ENCODE measurements at places on chromosomes 7 and 10.

DNA sequence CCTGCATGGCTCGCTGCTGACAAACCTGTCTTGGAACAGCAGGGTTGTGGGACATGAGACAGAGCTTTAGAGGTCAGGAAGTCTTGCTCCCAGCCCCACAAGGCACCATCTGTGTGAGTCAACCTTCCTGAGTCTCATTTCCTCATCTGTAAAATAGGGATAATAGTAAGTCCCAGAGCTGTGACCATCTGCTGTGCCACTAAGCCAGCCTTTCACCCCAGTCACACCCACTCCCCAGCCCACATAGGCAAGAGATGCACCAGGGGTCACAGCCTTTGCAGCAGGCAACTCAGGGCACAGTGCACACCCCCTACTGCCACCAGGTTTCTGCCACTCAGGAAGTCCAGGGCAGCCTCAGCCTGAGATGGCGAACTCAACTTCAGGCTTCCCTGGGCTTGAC is 29.4 kb upstream of the CDH23 start:
- no peak for DNase-seq

DNA sequence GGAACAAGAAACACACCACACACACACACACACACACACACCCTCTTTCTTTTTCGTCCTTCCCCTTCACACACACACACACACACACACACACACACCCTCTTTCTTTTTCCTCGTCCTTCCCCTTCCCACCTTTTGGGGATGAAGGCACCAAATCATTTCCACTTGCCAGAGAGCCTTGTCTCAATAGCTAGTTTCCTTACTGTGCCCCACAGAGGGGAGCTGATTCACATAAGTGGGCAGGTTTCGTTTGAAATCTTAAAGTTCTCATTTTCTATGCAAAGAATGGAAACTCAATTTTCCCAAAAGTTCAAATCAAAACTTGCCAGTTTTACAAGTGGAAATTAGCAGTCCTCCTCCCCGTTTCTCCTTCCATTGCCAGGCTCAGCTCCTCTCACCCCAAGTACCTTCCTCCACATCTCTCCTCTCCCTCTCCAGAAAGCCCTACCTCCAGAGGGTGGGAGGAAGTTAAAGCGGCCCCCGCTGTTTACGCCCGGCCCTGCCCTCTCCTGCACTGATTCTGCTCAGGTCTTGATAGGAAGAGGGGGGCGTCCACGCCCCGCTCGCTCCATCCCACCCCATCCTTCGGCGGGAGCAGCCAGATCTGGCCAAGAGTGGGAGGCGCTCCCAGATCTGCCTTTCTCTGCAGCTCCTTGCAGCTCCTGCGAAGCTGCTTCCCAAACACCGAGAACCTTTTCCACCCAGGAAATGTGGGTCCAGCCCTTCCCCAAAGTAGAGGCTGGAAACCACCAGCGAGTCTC is 1.3 kb downstream of the CTTNBP2 start:
- DNase-seq: no peak

DNA sequence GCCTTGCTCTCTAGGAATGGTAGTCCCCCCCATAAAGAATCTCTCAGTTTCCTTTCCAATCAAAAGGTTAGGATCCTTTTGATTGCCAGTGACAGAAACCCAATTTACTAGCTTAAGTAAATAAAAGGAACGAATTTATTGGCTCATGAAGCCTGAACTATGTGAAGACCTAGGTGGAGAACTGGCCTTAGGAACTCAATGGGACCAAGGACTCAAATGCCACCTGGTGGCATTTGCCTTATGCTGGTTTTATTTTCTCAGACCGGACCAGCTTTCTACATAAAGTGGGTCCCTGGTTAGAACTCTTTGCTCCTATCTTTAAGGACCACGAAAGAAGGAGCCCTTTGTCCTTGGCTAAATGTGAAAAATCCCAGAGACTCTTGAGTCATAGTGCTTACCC is 25.4 kb downstream of the CFTR start:
- no peak for DNase-seq

DNA sequence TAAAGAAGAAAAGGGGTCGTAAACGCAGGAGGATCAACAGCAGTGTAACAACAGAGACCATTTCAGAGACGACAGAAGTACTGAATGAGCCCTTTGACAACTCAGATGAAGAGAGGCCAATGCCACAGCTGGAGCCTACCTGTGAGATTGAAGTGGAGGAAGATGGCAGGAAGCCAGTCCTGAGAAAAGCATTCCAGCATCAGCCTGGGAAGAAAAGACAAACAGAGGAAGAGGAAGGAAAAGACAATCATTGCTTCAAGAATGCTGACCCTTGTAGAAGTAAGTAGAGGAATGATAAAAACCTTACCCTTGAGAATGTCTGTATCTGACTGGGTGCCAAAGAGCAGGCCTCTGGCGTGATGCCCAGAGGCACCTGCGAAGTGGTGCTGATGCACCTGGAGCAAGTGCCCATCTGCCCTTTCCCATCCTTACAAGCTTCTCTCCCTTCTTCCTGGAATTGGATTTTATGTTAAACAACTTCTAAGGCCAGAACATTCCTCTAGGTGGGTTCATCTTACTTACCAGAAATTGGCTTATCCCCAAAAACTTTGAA is 86.4 kb upstream of the SAMD8 start:
- no peak for DNase-seq

DNA sequence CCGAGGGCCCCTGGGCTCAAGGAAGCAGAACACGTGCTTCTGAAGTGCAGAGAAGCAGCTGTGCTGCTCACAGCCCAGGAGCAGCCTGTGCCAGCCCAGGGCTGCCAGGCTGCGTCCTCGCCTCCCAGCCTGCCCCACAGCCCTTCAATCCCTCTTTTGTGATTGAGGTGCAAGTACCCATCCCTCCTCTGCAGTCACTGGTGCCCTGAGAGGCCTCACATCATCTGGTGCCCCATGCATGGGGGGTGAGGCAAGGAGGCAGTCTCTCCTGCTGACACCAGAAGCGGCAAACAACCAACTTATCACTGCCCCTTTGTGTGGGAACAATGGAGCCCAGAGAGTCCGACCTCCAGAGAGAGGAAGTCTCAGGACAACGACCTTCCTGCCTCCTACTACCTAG is 49.8 kb upstream of the FGFR2 start:
- DNase-seq: no peak

GRCh38 chr7:26398427-26398755 is 106.7 kb downstream of the SNX10 start:
- DNase-seq: peak; percentile 54

GRCh38 chr7:155188821-155189581 is 108.7 kb upstream of the INSIG1 start:
- DNase-seq: no peak

GRCh38 chr7:100044718-100045117 is 4.9 kb upstream of the ZSCAN21 start:
- no peak for DNase-seq

GRCh38 chr10:25206693-25207414 is 32.1 kb downstream of the GPR158 start:
- no peak for DNase-seq

DNA sequence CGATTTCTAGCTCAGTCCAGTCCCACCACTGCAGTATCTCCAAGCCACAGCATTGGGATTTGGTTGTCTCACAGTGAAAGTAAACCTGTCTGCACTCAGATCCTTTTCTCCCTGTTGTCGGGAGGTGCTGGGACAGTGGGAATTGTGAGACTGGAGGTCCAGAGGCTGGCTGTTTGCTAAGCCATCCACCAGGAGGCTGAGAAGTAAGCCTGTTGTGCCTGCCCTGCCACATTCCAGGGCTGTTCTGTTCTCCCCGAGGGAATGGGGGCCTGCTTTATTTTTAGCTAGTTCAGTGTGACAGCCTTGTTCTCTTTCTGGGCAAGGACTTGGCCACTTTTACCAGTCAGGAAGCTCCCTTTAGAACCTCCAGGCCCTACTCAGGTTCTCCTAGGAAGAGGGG is 54.9 kb downstream of the HK1 start:
- no peak for DNase-seq

DNA sequence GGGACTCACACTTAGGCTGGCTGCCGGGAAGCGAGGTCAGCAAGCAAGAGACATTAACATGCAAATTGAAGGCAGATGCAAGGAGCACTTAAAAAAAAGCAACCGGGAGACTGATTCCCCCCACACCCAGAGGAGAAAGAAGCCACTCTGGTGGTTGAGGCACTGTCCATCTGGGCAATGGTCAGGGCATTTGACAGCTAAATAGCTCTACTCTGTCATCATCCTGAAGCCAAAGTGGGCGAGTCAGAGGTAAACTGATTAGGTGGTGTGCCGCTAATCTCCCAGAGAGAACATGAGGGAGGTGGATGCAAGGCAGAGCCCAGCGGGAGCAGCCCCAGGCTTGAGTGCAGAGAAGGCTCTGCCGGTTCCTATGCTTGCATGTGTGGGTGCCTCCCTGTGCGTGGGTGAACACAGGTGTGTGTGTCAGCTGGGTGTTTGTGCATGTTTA is 100.6 kb downstream of the PLXNA4 start:
- no peak for DNase-seq

DNA sequence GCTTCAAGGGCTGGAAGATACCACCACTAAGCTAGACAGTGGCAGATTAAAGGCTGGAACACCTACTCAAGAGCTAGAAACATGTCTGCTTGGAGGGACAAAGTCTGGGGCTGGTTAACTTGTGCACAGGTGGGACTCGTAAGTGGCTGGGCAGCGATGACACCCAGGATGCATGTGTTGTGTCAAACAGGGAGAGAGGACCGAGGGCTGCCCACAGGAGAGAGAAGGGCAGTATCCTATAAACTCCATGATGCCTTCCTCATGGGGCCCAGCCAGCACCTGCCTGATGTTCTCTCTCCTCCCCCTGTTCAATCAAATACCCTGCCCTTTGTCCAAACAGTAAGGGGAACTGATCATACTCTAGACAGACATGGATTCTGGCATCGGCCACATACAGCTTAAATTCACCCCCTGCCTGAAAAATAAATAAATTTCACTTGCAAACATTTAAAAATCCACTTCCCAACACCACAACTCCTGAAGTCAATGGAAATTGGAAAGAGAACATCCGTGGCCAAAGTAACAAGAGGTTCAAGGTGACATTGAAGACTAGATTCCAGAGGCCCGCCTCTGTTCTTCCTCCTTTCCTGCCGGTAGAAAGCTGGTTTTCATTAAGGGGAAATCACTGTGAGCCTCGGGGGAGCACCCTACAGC is 50.6 kb downstream of the CHST15 start:
- no peak for DNase-seq

DNA sequence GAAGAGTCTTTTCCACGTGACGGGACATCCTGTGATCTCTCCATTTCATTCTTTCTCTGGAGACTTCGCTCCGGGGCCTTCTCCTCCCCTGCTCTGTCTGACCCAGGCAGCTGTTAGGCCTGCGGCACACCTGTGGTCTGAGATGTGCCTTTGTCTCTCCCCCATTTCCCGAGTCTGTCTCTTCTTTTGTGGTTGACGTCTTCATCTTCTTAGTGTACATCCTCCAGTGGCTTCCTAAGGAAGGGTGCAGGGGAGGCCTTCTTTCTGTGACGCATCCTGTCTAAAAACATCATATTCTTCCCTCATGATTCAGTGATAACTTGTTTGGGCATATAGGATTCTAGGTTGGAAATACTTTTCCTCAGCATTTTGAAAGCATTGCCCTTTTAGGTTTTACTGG is 17.2 kb upstream of the ATP6V0E2 start:
- no peak for DNase-seq

DNA sequence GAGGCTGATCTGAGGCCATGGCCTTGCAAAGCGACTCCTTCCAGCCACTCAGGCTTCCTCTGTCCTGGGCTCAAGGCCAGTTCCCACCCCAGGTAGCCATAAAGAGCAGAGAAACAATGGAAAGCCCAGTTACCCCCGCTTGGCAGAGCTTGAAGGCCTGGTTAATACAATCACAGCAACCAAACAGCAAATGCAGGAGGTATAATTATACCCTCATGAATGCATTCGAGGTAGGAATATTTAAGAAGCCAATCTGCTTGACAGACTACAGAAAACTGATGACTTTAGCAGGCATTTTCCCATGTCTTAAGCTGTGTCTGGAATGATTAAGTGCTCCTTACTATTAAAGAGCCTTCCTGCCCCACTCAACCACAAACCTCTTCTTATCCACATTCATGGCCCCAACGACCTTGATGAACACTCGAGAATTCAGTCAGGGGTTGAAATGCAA is 114.1 kb upstream of the MACROH2A2 start:
- no peak for DNase-seq

GRCh38 chr10:77371848-77372799 is 265.5 kb downstream of the KCNMA1 start:
- DNase-seq: no peak

DNA sequence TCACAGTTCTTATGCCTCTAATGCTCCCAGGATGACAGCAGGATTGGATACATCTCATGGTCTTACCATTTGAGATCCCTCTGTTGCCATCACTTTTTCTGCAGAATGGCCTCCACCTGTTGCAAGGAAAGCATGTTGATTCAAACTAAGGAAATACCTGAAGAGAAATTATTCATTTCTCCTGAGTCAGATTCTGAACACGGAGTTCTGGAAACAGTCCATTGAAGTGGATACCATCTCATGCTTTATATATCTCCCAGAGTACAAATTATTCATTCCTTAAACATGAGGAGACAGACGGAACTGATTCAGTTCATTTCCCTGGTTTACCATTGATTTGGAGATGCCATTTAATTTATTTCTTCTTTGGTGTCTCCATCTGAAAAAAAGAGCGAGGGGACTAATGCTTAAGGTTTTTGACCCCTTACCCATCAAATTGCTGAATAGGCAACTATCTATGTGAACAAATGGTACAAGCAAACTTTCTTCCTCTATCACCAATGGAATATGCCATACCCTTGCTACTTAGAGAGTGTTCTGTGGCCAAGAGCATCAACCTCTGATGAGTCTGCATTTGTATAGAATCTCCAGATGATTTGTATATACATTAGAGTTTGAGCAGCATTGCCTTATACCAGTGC is 305.0 kb upstream of the LRGUK start:
- DNase-seq: no peak

DNA sequence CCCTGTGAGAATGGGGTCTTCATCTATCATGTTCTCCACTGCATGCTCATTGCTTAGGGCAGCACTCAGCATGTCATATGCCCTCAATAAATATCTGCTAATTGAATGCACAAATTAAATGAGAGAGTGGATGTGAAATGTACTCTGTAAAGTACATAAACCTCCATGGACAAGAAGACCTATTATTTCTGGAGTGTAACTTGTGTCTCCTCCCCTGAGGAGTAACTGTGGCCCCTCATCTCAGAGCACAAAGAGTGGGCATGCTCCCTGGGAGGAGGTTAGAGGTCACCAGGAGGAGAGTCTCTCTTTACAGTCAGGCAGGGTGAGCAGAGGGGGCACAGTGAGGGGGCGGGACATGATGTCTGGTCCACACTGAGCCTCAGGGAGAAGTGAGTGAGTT is 313.6 kb upstream of the PODXL start:
- no peak for DNase-seq

Measured in NCI-H2171 (cell line).